ENCODE measurements at places on chromosomes 1 and 21.

DNA sequence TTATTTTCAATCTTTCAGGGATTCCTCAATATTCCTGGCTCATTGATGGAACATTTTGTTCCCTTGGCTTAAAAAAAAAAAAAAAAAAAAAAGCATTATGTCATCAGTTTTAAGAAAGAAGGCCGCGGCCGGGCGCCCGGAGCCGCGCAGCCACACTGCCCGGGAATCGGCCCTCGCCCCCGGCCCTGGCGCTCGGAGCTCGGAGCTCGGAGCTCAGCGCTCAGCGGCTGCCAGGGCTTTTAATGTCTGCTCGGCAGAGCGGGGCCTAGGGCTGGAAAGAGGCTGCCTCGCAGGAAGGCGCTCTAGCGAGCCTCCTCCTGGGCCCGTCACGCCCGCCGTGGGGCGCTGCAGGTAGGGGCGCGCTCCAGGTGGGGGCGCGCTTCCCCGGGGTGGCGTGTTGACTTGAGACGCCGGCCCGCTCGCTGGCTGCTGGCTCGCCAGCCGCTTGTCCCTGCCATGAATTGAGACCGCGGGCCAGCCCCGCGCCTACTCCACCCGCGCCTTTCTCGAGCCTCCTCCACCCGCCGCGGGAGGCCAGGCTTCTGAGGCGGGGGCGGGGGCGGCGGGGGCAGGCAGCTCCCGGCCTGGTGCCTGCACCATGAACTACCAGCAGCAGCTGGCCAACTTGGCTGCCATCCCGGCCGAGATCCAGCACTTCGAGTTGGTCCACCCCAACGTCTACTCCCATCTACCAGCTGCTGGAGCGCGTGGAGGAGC, 5.4 kb upstream of the TDRD5 start:
- no peak for DNase-seq

DNA sequence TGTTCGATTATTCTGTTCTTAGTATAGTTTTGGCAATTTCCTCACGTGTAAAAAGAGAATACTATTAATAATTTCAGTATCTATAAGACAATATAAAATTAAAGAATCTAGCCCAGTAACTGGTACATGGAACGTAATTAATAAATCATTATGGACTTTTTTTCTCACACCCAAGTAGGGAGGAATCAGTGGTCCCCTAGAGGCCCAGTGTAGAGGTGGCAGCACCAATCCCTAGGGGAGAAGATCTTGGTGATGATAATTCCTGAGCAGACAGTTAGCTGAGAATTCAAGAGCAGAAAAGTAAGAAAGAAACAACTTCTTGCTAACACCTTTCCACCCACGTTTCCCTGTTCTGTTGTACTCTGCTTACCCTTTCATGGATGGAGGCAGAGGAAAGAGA, 19.7 kb upstream of the SELE start:
- DNase-seq = no peak

- DNase-seq = no peak
Observed at GRCh38 chr1:209645574-209646452, 6.4 kb downstream of the LAMB3 start.

GRCh38 chr1:30756545-30757351, 826 bp downstream of the LAPTM5 start:
- no peak for DNase-seq

DNA sequence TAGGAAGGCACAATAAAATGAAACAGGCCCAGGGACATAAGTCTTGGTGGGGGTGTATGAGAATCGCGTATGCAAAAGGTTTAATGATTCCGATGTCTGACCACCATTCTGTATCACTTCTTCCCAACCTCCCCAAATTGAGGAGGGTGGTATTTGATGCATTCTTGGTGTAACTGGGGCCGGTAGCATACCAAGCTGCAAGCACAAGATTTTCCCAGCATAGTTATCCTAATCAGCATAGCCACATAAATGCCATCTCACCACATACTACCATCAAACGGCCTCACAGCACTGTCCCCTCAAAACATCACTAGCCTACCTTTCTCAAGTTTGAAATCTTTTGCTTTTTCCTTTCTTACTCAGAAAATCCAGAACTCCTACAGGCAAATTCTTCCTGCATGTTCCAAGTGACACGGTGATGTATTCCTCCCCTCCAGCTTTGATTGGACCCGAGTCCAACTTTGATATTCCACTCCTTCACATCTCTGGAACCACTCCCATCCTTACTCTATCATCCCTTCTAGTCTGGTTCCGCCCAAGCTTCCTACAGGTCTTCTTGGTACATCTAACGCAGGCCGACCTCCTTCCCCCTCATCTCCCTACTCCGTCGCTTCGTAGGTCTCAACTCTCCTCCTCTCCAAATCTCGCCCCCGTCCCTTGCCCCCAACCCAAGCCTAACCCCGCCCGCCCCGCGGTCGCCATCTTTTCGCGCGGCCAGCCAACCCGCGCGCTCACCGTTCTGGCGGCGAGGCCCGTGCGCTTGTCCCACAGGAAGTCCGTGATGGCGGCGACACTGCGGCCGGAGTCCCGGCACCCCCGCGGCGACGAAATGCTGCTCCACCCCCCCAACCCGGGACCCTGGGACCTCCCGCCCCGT, 600 bp downstream of the CLK2 start:
- DNase-seq = no peak

Measured in GM12878 (cell line).